Stimulated activated CD8-positive, alpha-beta memory T cell treated with anti-CD3 and anti-CD28 coated beads, Interleukin-4, amount 100 ng/mL, for 24 hours (primary cell): ENCODE measurements at places on chromosomes 2 and 18.

- no peak for DNase-seq
These were observed 728 bp downstream of the NAPG start for GRCh38 chr18:10526561-10526949.

- DNase-seq = no peak
These were observed 663 bp downstream of the TRIM54 start for GRCh38 chr2:27282892-27283291.

DNA sequence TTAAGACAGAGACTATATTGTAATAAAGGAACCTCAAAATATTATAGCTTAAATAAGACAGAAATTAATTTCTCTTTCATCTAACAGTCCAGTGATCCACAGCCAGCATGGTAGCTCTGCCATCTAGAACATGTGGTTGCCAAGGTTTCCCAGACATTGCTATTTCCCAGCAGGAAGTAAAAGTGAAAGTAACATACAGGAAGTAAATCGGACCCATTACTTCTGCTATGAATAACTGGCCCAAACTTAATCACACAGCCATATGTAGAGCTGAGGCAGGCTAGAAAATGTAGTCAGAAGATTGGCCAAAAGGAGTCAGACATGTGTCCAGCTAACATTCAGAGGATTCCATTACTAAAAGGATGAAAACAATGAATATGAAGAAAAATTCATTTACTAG is 71.0 kb downstream of the NOL4 start:
- DNase-seq = no peak

DNA sequence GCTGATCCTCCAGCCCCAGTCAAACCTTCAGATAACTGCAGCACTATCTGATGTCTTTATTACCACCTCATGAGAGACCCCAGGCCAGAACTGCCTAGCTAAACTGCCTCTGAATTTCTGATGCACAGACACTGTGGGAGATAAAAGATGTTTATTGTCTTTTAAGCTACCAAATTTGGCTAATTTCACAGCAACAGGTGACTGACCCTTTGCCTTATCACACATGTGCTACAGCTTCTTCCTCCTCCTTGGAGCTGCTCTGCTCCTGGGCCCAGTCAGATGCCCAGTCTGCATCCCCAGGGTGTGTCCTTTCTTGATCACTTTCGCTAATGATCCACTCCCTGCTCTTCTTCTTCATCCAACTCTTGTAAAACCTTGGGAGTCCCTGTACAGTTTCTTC is 19.6 kb upstream of the ACOXL start:
- DNase-seq = no peak

DNA sequence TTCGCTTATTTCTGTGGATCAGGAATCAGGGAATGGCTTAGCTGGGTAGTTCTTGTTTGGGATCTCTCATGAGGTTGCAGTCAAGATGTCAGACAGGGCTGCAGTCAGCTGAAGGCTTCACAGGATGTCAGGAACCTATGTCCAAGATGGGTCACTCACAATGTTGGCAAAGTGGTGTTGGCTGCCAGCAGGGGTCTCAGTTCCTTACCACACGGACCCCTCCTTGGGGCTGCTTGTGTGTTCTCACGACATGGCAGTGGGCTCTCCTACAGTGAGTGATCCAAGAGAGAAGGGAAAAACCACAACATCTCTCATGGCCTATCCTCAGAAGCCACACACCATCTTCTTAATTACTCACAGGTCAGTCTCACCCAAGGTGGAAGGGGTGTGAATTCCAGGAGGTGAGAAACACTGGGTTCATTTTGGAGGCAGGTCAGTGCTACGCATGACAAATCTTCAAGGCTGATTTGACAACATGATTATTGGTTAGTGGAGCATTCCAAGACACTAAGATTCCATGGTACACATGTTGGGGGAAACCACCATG is 1.3 kb upstream of the ANTXR1 start:
- no peak for DNase-seq

DNA sequence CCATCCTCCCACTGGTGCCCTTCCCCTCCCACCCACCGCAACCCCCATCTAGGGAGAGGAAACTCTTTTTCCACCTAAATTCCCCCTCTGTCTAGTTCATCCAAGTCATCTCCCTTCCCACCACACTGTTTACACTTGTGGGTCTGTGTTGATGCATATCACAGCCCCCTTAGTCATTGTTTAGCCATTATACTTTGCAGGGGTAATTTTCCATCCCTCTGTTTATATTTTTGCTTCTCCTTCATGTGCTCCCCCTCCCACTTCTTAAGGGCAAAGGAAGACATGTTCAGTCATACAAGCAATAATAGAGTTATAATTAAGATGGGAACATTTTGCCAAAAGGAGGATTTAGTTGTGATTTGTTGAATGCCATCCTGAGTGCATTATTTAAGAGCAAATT is 187.8 kb upstream of the TNP1 start:
- no peak for DNase-seq

GRCh38 chr2:109080109-109080508 is 48.9 kb upstream of the SH3RF3 start:
- no peak for DNase-seq

DNA sequence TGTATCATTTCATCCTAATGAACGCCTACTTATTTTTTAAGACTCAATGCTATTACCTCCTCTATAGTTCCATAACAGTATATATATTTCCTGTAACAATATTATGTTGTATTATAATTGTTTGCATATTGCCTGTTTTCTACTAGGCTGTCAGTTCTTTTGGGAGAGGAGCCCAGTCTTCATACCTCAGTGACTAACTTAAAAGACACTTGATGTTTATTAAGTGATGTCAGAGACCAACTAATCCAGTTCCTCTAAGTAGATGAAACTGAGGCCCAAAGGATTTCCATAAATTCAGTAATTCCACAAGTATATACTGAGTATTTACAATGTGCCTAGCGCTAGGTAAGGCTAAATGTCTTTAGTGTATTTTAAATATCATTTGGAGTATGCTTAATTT is 48.9 kb upstream of the AAK1 start:
- no peak for DNase-seq

DNA sequence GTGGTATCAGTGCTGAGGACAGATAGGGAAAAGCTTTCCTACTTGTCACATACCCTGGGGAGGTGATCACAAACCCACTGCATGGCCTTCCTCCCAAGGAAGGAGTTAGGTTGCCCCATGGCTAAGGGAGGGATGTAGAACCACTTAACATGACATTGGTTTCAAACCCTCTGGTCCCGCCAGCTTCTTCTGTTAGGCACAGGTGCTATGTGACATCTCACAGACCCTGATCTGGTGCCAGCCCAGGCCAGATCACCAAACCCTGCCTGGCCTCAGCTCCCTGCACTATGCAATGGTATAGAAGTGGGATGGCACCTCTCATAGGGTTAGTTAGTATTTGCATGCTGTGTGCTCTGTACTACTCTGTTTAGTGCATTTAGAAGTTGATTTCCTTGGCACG is 58.0 kb downstream of the TCF7L1 start:
- no peak for DNase-seq

DNA sequence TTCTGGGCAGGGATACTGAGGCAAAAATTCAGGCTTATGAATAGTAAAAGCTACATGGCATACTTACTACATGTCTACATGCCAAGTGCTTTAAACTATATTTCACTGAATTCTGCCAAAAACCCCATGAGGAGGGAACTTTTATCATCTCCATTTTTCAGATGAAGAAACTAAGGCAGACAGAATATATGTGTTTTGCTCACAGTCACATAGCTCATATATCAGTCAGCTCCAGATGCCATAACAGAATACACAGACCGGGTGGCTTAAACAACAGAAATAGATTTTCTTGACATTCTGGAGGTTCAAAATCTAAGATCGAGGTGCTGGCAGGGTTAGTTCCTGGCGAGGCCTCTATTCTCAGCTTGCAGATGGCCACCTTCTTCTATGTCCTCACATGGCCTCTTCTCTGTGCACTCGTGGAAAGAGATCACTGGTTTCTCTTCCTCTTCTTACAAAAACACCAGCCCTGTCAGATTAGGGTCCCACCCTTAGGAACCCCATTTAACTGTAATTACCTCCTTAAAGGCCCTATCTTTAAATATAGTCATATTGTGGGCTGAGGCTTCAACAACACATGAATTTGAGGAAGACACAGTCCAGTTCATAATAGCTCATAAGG is 27.1 kb upstream of the CREB1 start:
- no peak for DNase-seq

GRCh38 chr2:127104166-127104660 is 2.7 kb downstream of the BIN1 start:
- DNase-seq = no peak

DNA sequence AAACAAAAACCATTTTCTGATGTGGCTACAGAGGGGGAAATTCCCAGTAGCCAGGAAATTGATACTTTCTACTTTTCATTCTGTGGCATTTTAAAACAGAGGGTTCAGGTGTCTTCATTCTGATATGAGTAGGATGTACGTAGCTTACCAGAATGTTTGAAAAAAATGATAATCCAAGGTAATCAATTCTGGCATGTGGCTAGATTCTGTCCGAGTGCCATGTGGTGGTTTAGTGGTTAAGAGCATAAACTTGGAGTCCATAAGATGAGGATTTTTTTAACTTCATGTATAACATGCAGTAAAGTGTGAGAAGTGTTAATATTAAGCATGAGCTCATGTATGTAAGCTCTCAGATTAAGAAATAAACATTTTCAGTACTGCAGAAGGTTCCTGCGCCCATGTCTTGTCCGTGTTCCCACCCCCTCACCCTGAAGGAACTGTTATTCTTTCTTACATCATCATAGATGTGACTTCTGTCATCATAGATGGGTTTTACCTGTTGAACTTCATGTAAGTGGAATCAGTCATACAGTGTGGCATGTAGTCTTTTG is 4.5 kb downstream of the B3GNT2 start:
- DNase-seq = no peak

GRCh38 chr2:28904802-28905457 is 10.5 kb downstream of the WDR43 start:
- no peak for DNase-seq

DNA sequence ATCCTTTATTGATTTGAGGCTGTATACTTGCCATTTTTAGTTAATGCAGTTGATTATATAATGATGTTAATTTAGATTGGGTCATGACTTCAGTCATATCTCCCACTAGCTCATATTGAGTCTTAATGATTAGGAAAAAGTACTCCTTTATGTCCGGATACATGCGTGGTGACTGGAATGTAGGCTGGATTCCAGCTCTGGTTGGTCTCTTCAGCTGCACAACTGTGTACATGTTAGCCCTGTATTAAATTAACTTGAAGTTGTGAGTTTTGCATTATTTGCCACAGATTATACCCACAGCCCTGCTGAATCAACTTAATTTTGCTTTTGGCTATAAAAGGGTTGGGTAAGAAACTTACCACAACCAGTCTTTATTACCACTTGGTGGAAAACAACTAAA is 22.5 kb downstream of the MOB4 start:
- DNase-seq = no peak
